ENCODE measurements at places on chromosomes 6 and 20. TPM values are rescaled to one million over a fixed set of nuclear protein-coding genes. Genes with fewer than 3 reads are reported as not detected.

The GATA5 gene
- polyA plus RNA-seq, result 9.3 TPM

The KCNK15 gene
- polyA plus RNA-seq, result 2.6 TPM

DNA sequence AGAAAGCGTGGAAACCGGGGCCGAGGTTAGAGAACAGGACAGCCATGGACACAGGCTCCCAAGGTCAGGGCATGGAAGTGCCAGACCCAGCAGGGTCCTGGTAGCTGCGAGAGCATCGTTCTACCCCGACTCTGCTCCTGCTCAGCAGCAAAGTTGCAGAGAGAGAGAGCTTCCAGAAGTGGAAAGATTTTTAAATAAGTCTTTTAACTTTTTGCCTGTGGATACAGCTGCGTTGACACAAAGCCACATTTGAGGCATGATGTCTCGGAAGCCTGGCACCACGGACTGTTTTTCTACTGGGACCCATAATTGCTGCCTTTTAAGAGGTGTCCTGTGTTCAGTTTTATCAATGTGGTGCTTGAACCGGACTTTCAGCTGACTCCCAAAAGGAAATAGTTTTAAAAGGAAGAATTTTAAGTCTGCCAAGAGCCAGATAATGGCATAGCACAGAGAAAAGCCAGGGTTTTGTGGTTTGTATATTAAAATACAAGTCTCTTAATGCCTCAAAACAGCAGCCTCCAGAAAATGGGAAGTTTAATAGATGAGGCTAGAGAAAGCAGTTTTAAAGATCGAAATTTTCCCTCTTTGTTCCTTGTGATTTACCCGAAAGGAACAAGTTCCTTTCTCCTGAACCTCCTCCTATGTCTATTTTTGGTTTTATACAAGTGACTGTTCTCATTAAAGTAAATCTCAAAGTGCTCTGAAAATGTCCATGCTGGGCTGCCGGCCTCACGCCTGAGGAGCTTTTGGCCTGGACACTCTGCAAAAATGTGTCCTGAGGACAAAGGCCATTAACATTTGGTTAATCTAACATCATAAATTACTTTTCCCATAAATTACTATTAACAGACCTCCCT, 91.5 kb downstream of the RIN2 start:
- DNase-seq, result no peak

GRCh38 chr6:132669690-132670291, 10.8 kb upstream of the TAAR1 start:
- no peak for DNase-seq

GRCh38 chr6:89413006-89413400, 930 bp upstream of the RRAGD start:
- peak; percentile 44 for DNase-seq
